Erythroblast (primary cell): ENCODE measurements at places on chromosomes 1 and 21.

DNA sequence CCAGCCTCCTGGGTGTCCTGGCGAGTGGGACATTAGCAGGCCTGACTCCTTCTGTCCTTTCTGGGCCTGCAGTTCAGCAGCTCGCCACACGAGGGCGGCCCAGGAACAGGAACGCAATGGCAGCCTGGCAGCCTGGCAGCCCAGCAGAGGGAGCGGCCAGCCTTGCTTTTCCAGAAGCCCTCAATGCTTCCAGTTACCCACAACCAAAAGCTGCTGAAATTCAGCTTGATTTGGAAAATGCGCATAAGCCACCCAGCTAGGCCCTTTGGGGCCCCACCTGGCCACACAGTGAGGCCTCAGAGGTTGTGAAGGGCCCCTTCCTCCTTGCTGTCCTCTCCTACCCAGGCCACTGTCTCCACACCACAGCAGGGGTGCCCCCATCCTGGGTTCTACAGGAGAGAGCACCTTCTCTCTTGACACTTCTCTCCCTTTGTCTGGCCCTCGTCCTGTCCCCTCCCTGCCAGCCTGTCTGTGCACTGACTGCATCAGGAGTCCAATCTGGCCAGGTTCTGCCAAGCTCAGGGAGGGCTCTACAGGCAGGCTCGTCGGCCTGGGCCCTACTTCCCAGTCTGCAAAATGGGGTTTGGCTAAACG is 103.4 kb upstream of the VAMP3 start:
- peak; percentile 80 for DNase-seq

GRCh38 chr1:165562571-165562970 is 18.8 kb downstream of the LRRC52 start:
- no peak for DNase-seq

GRCh38 chr1:36753451-36753850 is 270.7 kb upstream of the CSF3R start:
- DNase-seq = no peak

GRCh38 chr1:150810958-150811659 is 3.0 kb upstream of the CTSK start:
- no peak for DNase-seq

GRCh38 chr21:16211339-16212303 is 481.8 kb downstream of the USP25 start:
- DNase-seq = no peak

- no peak for DNase-seq
These were observed 283.9 kb downstream of the KCNT2 start for GRCh38 chr1:196324345-196324744.

DNA sequence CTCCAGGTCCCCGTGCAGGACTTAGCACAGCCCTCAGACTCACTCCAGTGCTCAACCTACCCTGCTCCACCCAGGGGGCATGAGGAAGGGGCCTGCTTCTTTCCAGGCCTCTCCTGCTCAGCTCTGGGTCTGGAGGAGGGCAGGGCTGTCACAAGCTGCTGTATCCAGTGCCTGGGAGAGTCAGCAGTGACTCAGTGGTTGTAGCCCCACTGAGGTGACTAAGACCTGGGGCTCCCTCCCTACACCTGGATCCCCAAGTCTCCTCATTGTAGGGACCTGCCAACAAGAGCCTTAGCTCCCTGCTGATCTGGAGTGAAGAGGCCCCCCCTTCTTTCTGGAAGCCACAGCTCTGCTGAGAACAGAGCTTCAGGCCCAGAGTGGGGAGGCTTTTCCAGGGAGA is 36.1 kb upstream of the FAM131C start:
- DNase-seq = no peak
